Stimulated activated CD8-positive, alpha-beta memory T cell treated with anti-CD3 and anti-CD28 coated beads, Interleukin-15, amount 100 ng/mL, for 48 hours (primary cell): ENCODE measurements at places on chromosomes 16 and 17.
A peak's percentile ranks its signal among the peaks of the same experiment; 100 is the strongest.

DNA sequence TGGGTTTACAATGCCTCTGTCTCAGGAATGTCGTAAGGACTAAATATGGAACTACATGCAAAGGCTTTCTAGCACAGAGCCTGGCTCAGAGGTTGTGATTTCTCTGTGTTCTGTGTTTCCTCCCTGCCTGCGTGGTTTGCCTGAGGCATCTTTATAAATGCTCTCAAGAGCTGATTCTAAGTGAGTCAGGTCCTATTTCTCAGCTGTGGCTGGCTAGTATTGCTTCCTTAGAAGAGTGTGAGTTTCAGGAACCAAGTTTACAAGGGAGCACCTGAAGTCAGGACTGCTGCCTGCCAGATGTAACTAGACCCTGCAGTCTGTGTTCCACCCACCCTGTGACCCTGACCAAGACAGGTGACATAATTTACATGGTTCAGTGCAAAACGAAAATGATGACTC is 8.0 kb upstream of the CCL1 start:
- peak; percentile 8 for DNase-seq

GRCh38 chr17:49190932-49191331 is 19.4 kb downstream of the GNGT2 start:
- DNase-seq, result no peak

GRCh38 chr17:41986634-41987033 is 20.0 kb downstream of the CNP start:
- no peak for DNase-seq

GRCh38 chr17:57918017-57918895 is 37.0 kb downstream of the CUEDC1 start:
- no peak for DNase-seq

GRCh38 chr17:38745545-38745944 is 2.6 kb downstream of the PCGF2 start:
- no peak for DNase-seq

GRCh38 chr17:4920351-4921048 is 11.6 kb upstream of the GP1BA start:
- no peak for DNase-seq

DNA sequence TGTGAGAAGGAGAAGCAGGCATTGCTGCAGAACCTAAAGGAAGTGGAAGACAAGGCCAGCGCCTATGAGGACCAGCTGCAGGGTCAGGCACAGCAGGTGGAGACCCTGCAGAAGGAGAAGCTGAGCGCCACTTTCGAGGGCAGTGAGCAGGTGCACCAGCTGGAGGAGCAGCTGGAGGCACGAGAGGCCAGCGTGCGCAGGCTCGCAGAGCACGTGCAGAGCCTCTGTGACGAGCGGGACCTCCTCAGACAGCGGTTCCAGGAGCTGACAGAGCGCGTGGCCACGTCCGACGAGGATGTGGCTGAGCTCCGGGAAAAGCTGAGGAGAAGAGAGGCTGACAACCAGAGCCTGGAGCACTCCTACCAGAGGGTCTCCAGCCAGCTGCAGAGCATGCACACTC is 41.5 kb downstream of the PLD6 start:
- no peak for DNase-seq

DNA sequence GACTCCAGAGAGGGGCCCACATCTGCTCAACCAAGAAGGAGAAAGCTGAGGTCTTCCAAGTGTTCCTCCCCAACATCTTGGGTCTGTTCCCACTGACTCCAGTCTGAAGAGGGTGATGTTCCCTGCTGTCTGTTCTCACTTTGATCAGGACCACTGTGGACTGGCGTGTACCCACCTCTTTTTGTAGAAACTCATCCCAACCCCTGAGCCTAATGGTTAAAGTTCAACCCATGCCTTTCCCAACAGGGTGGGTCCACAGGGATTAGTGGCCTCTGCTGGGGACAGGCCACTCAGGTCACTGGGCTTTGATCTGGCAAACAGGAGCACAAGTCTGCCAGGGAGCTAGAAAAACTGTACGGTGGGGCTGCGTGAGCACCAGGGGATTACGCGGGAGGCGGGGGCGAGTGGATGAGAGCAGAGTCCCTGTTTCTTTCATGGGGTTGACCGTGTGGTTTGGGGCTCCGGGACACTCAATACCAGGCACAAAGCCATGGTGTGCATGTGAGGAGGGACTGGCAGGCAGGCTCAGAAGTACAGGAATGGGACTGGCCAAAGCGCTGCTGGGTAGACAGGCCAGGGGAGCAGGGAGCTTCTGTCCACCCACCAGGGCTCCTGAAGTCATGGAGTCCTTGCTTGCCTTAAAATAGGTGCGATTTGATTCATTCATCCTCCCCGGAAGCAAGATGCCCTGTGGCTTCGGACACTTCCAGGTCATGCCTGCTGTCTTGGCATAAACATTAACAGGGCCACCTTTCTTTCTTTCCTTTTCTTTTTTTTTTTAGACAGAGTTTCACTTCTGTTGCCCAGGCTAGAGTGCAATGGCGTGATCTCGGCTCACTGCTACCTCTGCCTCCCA is at the start of gene CA5A:
CA5A (minus strand) TSS at position 155 of the 856 bp plus-strand sequence; CDS start at position 76, 79 bp downstream.
- no peak for DNase-seq

DNA sequence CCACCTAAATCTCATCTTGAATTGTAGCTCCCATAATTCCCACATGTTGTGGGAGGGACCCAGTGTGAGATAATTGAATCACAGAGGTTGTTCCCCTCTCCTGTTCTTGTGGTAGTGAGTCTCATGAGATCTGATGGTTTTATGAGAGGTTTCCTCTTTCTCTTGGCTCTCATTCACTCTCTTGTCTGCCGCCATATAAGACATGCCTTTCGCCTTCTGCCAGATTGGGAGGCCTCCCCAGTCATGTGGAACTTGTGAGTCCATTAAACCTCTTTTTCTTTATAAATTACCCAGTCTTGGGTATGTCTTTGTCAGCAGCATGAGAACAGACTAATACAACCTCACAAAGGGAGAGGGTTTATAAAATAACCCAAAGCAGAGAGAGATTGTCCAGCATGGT is 367.4 kb downstream of the SNX29 start:
- no peak for DNase-seq

DNA sequence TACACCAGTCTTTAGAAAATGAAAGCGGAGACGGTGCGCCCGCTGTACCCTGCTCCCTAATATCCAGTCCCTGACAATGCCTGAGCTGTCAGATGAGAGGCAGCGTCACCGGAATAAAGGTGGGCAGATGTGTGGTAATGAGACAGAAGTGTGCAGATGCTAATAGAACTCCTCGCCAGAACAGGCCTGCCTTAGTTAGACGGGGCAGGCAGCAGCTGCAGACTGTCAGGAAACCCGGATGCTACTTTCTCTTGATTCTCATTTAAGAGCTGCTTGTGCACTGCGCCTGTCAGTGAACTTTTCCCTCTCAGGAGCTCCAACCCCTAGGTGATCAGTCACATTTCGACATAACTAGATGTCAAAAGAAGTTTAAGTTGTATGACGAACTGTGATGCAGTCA is 221.8 kb upstream of the IRX3 start:
- DNase-seq, result no peak

GRCh38 chr16:2854700-2855309 is 3.2 kb downstream of the PRSS22 start:
- DNase-seq, result no peak

DNA sequence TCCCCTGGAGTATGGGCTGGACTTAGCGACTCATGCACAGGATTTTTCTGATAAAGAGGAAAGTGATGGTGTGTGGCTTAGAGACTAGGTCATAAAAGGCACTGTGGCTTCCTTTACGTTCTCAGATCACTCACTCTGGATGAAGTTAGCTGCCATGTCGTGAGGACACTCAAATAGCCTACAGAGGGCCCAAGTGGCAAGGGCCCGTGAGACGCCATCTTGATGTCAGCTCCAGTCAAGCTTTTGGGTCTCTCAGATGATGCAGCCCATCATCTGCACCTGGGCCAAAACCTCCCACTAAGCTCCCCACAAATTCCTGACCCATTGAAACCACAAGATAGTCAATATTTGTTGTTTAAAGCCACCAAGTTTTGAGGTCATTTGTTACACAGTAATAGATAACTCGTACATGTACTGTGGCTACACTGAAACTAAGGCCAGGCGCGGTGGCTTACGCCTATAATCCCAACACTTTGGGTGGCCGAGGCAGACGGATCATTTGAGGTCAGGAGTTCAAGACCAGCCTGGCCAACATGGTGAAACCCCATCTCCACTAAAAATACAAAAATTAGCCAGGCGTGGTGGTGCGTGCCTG is 14.7 kb downstream of the ST6GALNAC2 start:
- DNase-seq, result no peak
